LNCaP clone FGC (cell line): ENCODE measurements at places on chromosomes 5 and 9.

- no peak for DNase-seq
Measured at GRCh38 chr5:159415301-159415937, 85.1 kb upstream of the IL12B start.

- DNase-seq = peak; percentile 35
Measured at GRCh38 chr5:75460942-75461610, 50.4 kb downstream of the CERT1 start.

- DNase-seq = no peak
Measured at GRCh38 chr5:132417010-132417439, 47.5 kb downstream of the SLC22A5 start.

DNA sequence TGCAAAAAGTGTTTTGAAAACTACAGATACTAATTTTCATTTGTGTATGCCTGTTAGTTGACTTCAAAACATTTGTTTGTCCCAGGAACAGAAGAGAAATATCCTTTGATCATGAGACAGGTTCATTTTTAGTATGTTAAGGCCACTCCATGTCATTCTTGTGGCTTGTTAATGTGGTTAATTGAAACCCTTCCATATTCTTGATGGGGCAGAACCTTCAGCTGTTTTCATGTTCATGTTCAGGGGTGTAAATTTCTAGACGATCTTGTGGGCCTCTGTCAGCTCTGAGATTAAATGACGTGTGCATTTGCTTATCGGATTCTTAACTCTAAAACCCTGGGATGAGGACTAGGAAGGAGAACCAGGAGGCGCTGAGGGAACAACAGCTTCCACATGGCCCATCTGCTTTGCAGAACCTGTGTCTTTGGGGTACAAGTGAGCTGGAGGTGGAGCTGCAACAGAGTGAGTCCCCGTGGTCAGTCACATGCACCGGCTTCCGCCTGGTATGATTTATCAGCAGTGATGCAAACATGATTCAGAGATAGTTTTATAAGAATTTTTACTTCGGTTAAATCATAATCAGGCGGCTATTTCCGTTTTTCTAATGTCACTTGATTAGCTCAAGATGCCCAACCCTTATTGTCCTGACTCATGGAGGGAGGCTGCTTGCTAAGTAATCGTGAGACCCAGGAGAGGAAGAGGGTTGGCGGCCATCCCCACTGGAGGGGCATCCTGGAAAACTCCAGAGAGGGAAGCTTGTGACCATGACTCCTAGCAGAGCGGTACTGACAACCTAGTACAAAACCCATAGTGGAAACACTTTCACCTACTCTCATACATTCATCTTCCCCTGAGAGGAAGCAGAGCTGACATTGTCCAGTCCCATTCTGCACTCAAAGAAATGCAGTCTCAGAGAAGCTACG lies 138.4 kb downstream of the C9orf152 start:
- DNase-seq = no peak

- no peak for DNase-seq
Measured at GRCh38 chr5:99453196-99453595, 524.4 kb upstream of the CHD1 start.
